ENCODE measurements at places on chromosomes 5 and 9.

GRCh38 chr5:106174903-106175302, 1495.8 kb downstream of the EFNA5 start:
- DNase-seq, result no peak

DNA sequence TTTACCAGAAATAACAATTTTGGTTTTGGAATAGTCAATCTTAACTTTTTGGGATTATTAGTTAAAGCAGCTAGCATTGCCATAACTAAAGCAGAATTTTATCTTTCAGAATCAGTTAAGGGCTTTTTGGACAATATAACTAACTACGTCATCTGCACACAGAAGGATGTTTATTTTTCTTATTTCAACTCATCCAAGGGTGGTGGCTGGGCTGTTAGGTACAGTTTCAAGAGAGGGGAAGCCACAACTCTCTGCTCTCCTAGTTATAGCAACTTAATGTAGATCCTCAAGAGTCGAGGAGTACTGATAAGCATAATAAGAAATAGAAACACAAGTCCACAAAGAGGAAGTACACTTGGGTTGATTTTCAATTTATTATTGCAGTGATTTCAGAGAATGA, 65.6 kb downstream of the ANKRD55 start:
- no peak for DNase-seq

DNA sequence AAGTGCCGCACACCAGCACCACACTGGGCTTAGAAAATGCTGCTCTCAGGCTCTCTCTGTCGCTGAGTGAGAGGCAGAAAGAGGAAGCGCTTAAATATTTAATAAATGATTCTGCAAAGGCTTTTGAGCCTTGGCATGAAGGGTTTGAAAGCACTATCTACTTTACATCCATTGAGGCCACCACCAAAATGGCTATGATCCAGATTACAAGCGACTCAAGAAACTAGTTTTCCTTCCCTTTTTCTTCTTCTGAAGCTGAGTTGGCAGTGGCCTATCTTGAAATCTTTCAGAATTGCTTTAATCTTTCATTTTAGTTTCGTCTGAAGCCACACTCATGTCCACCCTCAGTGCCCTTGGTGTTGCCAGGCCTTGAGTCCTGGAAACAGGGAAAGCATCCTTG, 59.5 kb downstream of the EBF1 start:
- DNase-seq, result no peak

DNA sequence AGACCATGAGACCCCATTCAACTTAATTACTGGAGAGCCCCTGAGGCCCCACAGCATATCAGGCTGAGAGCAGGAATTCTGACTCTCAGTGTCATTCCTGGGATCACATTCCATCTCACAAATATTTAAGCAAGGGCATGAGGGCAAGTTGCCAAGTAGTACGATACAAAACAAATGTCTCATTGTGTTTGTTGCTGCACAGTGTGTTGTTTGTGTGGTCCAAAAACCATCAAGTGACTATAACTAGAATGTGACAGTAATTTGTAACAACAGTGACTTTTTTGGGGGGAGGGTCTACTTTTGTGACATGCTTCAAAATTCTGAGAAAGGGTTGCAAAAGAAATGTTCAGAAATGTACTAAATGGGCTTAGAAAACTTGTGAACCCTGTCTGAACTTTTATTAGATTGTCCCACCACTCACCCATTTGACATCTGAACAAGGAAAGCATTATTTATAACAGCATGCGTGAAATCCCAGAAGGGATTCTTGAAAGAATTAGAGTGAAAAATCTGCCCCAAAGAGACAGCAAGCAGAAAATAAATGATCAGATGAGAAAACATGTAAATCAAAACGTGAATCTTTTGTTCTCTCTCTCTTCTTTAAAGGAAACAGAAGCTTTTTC, 347.0 kb downstream of the NTRK2 start:
- DNase-seq, result no peak

GRCh38 chr5:31939151-31939550, 235.0 kb downstream of the GOLPH3 start:
- no peak for DNase-seq

DNA sequence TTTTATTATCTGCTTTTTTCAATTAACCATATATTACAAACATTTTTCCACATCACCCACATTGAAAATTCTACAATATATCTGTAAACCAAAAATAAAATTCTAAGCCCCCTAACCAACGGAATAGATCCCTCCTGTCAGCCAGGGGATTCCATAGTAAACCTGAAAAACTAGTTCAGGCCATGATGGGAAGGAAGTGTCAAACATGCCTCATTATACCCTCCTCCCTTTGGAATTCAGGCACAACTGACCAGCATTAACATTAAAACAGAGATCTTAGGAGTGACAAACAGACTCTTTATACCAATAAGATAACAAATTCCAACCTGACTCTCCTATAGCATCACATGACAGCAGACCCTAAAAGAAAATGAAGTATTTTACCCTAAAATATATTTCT, 113.7 kb upstream of the DMRT1 start:
- no peak for DNase-seq

GRCh38 chr5:6827526-6828219, 114.4 kb downstream of the TENT4A start:
- DNase-seq, result no peak

DNA sequence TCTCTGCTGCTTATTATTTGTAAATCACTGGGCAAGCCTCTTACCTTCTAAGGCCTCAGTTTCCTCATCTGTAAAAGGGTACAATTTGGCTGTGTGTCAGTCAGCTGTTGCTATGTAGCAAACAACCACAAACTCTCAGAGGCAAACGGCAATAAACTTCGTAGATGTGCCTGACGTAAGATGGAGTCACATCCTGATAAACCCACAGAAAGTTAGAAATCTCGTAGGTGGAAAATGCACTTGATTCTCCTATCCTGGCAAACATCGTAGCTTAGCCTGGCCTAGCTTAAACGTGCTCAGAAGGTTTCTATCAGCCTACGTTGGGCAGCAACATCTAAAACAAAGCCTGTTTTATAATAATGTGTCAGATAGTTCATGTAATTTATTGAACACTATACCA, 35.0 kb upstream of the UNC5A start:
- DNase-seq, result no peak

- DNase-seq, result no peak
These were observed 507.7 kb upstream of the PTGER4 start for GRCh38 chr5:40171971-40172370.

DNA sequence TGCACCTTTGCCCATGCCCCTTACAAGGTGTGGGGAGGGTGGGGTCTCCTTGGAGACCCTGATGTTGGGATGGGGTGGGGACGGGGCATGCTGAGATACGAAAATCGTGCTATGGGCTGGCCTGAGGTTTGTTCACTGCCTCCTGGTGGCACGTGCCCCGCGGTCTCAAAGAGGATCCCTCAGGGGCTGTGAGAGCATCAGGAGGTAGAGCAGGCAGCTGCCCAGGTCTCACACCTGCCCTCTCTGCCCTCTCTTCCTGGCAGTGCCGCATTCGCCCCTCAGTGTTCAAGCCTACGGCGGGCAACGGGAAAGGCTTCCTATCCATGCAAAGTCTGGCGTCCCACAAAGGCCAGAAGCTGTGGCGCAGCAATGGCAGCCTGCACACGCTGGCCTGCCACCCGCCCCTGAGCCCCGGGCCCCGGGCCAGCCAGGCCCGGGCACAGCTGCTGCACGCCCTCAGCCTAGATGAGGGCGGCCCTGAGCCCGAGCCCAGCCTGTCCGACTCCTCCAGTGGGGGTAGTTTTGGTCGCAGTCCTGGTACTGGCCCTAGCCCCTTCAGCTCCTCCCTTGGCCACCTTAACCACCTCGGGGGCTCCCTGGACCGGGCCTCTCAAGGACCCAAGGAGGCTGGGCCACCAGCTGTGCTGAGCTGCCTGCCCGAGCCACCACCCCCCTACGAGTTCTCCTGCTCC, 6.7 kb downstream of the N4BP3 start:
- DNase-seq, result no peak

GRCh38 chr5:94901191-94901979, 282.9 kb downstream of the SLF1 start:
- no peak for DNase-seq

- no peak for DNase-seq
These were observed 5.7 kb upstream of the BHMT start for GRCh38 chr5:79105868-79106267.

- DNase-seq, result no peak
These were observed 14.2 kb downstream of the COL5A1 start for GRCh38 chr9:134655586-134656333.

DNA sequence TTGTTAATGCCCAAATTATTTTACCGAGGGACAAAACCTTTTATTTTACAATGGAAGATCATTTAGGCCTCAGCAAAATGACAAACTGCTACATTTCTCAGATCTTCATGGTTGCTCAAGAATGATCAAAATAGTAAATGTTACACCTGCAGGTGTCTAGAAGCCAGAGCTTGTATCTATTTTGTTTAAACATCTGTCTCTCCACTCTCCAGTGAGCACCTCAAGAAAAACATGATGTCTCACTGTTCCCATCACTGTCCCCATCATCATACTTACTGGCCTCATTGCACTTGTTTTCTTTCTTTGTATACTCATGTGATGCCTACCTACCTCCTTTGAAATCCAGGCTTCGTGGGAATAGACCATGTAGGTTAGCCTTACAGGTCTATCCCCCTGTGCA, 149.6 kb downstream of the TTLL11 start:
- DNase-seq, result no peak

GRCh38 chr9:125343518-125344275, 82.1 kb downstream of the GAPVD1 start:
- no peak for DNase-seq

DNA sequence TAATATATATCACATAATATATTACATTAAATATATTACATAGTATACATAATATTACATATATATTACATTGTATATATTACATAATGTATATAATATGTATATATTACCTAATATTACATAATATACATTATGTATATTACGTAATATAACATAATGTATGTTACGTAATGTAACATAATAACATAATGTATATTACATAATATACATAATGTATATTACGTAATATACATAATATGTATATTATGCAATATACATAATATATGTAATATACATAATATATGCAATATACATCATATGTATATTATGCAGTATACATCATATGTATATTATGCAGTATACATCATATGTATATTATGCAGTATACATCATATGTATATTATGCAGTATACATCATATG, 19.1 kb downstream of the CYLC2 start:
- DNase-seq, result no peak

GRCh38 chr9:129726322-129727160, 26.3 kb downstream of the PTGES start:
- peak; percentile 55 for DNase-seq

GRCh38 chr9:4792572-4793458, at the start of gene RCL1:
RCL1 (plus strand) TSS chr9:4792944; CDS start chr9:4793092, 148 bp downstream.
- peak; percentile 88 for DNase-seq

DNA sequence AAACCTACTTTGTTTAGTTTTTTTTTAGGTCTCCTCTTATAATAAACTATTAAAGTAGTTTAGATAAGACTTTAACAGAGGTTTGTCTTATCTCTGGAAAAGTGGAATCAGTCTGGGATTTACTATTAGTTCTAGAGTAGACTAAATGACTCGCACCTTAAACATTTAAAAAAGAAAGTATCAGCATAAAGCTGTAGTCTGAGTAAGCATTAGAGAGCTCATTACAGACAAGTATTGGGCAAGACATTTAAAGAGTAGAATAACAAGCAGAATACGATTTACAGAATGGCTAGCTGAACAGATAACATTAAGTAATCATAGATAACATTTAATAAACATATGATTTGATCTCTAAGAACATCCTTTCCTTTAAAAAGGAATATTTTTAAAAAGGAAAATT, 226.0 kb upstream of the DMAC1 start:
- DNase-seq, result no peak

DNA sequence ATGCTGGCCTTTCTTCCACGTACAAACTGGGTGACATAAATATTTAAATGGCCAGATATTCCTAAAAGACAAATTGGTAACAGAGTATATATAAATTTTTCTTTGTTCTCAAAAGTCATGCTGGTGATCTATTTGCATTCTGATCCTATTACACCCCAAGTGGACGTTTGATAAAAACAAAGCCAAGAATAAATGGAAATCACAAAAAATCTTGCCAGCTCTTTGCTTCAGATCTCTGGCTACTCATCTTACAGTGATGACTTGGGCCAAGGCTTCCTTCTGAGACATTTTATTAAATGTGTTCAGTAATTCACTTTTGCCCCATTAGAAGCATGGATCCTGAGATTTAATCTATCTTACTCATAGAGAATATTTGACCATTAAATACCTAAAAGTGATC, 444.3 kb upstream of the PIK3R1 start:
- DNase-seq, result no peak

GRCh38 chr9:27632254-27632653, 59.0 kb upstream of the C9orf72 start:
- DNase-seq, result no peak

DNA sequence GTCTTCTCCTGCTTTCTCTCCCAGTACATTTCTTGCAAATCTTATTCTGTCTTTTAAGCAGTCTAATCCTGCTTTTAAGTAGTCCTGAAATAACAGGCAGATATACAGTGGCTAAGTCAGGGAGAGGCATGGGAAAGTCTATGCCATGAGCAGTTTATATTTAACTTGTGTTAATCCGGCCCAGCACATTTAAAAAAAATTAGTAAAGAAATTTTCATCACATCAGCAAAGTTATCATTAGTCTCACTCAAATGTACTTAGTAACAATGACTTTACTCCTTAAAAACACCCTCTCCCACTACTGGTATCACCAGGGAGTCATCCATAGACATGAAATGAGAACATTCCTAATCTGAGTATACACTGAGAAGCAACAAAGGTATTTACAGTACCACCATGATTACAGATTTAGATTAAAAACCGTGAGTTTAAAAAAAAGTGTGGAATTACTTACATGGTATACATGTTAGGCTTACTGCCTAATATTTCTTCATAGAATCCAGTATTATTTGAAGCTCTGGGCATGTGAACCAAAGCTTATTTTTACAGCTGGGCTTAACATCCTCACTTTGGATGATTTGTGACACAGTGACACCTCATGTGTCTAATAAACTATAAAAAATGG, 75.9 kb upstream of the DAB2 start:
- DNase-seq, result no peak

- DNase-seq, result no peak
These were observed 186.7 kb downstream of the DRD1 start for GRCh38 chr5:175257128-175257846.

- DNase-seq, result no peak
These were observed 654 bp downstream of the ADAMTS2 start for GRCh38 chr5:179344431-179345182.

- no peak for DNase-seq
These were observed 40.9 kb upstream of the POC5 start for GRCh38 chr5:75758116-75758515.

DNA sequence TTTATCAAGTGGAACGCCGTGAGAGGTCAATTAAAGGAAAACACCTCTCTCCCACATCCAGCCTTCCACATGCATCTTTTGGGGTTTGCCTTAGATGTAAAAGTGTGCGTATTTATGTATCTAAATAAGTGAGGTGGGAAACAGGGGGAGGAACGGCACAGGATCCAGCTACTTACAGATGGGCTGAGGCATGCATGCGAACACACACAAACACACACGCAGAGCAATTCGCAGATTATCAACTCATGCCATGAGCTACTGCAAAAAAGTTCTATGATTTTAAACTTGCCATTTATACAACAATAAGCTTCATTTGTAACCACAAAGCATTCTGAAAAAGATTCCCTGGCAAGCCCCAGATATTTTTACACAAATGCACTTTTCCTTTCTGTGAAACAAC, 242.1 kb downstream of the BNC2 start:
- DNase-seq, result no peak

GRCh38 chr5:154709368-154710305, 45.5 kb upstream of the LARP1 start:
- no peak for DNase-seq
